ENCODE measurements at places on chromosomes 6 and 20. TPM values are rescaled to one million over a fixed set of nuclear protein-coding genes. Genes with fewer than 3 reads are reported as not detected.

Gene OR2J1
- polyA plus RNA-seq = not detected

Gene SOD2
- 126 TPM for polyA plus RNA-seq

Gene LPIN3
- 2.0 TPM for polyA plus RNA-seq

Gene CNKSR3
- polyA plus RNA-seq = 10.1 TPM

Gene LY6G5C
- 2.7 TPM for polyA plus RNA-seq

All from AG04450 (cell line).